ENCODE measurements at places on chromosomes 1 and 21.

DNA sequence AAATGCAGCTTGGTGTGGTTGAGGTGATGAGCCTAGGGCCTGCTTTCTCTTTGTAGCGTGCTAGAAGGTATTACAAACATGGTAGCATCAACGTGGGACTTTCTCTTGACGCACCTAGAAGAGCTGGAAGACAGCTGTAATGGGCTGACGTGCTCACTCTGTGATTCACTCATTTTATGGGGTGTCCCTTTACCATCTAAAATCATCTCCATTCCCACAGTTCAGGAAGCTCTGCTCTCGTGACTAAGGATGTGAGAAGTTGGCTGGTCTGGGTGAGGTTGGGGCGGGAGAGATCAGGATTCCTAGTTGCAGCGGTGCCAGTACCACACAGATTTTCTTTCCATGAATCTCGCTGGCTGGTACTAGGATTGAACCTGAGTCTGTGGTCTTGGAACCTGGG lies 4.2 kb downstream of the HTR6 start:
- no peak for DNase-seq

GRCh38 chr1:203229471-203230135 lies at the start of gene CHIT1:
Gene CHIT1 (minus strand): TSS chr1:203229673. CDS start chr1:203229636, 37 bp downstream.
- DNase-seq: no peak

GRCh38 chr1:204456826-204457442 lies 37.7 kb downstream of the PIK3C2B start:
- DNase-seq: no peak

DNA sequence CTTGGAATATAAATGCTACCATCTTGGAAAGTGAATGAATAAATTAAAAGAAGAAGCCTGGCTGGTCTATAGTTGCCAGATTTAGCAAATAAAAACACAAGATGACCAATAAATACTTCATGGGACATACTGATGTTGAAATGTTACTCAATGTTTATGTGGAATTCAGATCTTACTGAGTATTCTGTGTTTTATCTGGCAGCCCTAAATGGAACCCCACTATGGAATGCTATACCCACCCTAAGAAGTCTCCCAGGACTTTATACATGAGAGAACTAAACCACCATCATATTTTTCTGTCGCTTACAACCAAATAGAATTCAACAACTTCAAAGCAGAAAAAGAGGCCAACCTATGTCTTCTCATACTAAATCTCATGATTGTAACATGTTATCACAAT lies 177.6 kb upstream of the HMCN1 start:
- no peak for DNase-seq

GRCh38 chr1:245645894-245646293 lies 491.1 kb downstream of the KIF26B start:
- DNase-seq: no peak

- peak; percentile 11 for DNase-seq
Observed at GRCh38 chr1:167904652-167905130, 9.2 kb downstream of the ADCY10 start.

GRCh38 chr1:57520743-57521515 lies 97.1 kb upstream of the DAB1 start:
- no peak for DNase-seq

DNA sequence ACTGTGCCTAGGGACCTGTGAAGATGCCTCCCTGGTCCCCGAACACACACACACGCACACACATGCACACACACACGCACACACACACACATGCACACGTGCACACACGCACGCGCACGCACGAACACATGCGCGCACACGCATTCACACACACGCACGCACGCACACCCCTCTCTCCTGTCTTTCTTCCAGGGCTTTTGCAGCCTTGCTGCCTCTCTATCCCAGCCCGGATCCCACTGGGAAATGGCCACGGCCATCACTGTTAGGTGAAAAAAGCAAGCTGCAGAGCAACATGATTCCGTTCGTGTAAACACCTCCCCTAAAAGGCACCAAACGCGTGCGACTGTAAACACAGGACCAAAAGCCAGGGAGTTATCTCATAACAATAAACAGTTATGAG lies 39.7 kb downstream of the NKAIN1 start:
- no peak for DNase-seq

- no peak for DNase-seq
Observed at GRCh38 chr1:45518910-45519309, 2.8 kb downstream of the PRDX1 start.

DNA sequence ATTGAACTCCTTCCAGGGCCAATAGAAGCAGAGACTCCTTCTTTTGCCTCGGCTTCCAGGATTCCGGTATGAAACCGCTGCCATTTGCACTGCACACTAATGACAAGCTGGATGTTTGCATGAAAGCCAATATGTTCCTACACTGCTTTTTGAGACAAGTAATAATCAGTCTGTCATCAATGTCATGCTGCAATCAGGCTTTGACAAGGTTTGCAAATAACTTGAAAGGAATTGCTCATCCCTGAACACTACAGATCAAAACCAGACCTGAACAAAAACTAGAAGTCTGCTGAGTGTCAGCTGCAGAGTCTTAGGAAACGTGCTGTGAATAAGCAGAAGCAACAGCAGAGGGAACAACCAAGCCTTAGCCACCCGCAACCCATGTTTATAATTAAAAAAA lies 720.7 kb upstream of the CXADR start:
- peak; percentile 14 for DNase-seq

DNA sequence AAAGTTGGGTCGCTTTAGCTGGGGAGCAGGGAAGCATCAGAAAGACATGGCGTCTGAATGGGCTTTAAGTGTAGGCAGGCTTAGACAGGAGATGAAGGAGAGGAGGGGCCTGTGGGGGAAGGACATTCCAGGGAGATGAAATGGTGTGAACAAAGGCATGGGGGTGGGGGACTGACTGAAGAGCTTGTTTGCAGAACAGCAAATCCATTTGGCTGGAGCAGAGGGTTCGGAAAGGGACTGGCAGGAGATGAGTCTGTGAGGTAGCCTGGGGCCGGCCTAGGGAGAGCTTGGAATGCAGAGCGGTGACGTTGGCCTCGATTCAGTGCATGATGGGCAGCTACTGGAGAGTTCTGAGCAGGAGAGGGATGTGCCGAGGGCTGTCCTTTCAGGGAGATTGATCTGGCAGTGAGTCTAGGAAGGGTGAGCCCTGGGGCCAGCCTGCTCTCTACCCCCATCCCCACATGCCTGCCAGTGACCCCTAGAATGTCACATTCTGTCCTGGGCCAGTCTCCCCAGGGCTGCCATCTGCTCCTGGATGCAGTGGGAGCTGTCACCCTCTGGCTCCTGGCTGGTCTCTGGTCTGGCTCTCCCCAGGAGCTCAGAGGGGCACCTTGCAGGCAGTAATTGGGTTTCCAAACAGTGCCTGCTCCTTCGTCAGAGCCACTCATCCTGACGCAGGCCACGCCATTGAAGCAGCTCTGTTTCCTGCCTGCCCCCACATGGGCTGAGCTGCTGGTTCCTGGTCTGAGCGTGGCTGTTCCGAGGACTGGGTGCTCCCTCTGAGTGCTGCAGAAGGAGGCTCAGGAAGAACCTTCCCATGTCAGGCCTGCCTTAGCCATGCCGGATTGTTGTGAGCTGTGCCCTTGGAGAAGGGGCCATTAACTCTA lies 22.3 kb upstream of the TMEM222 start:
- peak; percentile 91 for DNase-seq

DNA sequence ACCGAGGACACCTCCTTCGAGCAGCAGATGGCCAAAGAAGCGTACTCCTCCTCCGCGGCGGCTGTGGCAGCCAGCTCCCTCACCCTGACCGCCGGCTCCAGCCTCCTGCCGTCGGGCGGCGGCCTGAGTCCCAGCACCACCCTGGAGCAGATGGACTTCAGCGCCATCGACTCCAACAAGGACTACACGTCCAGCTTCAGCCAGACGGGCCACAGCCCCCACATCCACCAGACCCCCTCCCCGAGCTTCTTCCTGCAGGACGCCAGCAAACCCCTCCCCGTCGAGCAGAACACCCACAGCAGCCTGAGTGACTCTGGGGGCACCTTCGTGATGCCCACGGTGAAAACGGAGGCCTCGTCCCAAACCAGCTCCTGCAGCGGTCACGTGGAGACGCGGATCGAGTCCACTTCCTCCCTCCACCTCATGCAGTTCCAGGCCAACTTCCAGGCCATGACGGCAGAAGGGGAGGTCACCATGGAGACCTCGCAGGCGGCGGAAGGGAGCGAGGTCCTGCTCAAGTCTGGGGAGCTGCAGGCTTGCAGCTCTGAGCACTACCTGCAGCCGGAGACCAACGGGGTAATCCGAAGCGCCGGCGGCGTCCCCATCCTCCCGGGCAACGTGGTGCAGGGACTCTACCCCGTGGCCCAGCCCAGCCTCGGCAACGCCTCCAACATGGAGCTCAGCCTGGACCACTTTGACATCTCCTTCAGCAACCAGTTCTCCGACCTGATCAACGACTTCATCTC lies 106.8 kb upstream of the VAMP3 start:
- no peak for DNase-seq
